ENCODE measurements at places on chromosomes 13 and 19.

DNA sequence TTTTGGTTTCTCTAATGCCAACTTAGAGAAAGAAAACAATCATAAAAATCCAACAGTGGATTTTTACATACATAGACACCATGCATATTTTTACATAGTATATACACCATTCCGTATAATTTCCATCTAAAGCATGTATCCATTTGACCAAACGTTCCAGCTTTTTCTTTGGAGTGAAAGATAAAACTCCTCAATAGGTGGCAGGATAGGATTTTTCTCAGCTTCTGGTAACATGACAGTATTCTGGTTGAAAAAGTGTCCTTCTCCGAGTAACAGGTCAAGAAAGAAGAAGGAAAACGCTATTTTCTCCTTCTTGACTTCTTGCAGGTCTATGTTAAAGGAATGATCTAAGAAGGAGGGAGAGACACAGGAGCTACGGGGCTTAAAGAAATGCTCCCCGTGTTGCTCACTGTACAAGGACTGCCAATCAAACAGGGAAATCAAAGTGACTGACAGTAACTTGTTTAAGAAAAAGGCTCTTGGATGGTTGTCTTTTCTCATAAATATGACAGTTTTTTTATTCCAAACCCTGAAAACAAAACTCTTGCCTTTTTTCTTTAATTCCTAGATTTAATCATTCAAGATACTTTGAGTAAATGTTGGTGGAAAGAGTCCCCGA is 11.5 kb downstream of the FLT1 start:
- no peak for DNase-seq

GRCh38 chr13:64186503-64187250 is 2771.0 kb upstream of the PCDH20 start:
- no peak for DNase-seq

GRCh38 chr19:23436318-23436717 is 41.0 kb upstream of the ZNF91 start:
- no peak for DNase-seq

DNA sequence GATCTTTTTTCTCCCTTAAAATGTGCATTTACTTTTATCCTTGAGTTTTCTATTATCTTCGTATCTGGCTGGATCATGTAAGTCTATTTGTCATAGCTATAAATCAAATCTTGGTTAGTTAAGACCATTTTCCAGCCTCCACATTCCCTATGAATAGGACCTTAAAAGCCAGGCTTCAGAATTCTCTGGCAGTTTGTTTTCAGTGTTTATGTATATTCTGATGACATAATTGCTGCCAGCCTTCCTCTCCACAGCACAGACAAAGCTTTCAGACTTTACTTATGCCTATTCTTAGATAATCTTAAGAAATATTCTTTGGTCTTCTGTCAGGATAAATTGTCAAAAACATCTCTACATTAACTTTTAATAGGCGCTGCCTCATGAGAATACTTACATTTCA is 870.8 kb upstream of the SPRY2 start:
- DNase-seq: no peak

- no peak for DNase-seq
These were observed 52.2 kb downstream of the IRS2 start for GRCh38 chr13:109734002-109734785.

- DNase-seq: peak; percentile 78
These were observed 145.5 kb upstream of the MAB21L1 start for GRCh38 chr13:35621989-35622388.

- DNase-seq: no peak
These were observed 68.5 kb downstream of the TSC22D1 start for GRCh38 chr13:44507639-44508038.

DNA sequence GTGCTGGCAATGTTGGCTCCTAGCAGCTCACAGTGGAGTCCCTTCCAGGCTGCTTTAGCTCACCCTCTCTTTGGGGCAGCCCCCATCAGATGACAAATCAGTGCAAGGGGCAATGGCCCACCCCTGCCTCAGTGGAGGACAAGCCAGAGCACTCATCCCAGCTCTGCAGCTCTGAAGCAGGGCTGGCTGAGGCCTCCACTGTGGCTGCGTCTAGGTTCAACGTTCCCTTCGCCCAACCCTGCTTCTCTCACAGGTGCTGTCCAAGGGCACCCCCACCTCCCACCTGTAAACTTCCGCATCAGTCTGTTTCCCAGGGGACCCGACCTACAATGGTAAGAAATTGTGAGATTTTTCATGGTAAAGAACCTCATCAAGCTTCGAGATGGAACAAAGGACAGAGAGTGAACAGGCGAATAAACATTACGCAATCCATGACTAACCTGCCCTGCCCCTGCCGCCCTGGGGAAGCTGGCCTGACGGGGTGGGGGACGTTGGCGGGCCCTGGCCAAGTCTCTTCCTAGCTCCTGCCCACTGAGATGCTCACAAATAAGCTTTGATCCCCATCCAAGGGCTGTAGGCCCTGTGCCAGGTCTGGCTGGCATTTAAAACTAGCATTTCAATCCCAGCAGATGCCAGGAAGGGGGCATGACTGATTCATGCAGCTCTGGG is 40.5 kb downstream of the DZIP1 start:
- peak; percentile 80 for DNase-seq
